ENCODE measurements at places on chromosomes 7 and 10.

DNA sequence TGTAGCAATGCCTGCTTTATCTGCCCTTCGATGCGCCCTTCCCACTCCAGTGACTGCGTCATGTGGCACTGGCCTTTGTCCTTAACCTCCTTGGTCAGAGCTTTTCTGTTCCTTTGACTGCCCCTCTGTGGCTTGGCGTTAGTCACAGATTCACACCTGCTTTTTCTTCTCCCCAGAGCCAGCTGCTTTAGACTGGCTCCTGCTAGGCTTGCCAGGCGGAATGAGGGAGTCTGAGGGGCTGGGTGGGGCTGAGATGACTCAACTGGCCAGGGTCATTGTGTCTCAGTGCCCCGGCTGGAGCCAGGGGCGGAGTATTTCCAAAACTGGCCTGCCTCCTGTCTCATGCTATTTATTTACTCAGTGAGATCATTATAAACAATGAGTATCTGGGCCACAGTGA, 194.1 kb downstream of the EMX2 start:
- DNase-seq: no peak

DNA sequence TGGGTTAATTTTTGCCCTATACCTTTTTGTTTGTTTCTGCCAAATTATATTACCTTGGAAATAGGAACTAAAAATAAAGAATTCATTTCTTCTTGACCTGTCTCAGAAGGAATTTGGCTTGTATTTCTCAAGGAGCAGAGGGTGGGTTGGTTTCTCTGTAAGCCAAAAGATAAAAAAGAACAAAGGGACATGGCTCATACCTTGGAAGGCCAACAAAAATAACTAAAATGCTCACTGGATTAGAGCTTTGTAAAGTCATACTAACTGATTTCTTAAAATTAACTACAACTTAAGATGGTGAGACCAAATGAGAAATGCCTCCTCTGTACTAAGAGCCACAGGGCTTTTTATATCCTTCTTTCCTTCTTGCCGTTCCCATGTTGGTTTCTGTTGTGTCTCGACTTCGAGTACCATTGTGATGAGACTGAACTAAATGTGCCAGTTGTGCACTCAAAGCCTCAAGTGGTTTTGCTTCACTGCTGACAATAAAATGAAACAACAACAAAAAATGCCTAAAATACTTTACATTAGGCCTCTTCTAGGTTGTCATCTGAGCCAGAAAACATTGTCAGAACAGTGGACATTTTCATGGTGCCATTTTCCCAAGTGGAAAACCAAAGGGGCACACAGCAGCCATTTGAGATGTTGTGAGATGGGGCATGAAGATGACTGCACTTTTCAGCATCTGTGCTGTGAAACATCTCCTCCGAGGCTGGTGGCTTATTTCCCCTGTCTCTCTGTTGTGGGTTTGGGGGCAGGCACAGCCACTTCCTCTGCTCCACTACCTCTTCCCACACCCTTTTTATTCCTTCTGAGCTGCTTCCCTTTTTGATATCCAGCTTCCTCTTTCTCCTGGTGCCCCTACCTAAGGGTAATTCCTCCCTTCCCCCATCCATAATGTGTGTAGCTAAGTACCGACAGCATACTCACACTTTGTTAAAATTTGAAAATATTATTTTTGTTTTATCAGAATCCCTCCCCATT, 51.8 kb upstream of the AGR3 start:
- DNase-seq: no peak

GRCh38 chr10:132909491-132910071, 32.8 kb downstream of the CFAP46 start:
- DNase-seq: no peak

DNA sequence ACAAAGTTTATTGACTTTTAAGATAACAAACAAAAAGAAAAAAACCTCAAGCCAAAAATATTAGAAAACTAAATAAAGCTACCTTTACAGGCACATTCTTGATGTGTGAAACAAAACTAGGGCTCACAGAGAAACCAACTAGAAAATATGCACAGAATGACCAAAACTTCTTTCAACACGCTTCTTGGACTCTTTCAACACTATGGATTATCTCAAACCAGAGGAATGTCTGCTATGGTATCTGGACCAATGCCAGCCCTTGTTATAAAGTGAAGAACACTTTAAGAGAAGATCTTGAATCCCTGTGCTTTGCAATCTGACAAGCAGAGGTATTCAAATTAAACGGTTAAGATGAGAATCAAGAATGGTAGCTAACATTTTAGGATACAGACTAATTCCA, 76.6 kb downstream of the DNAJC1 start:
- peak; percentile 84 for DNase-seq

- DNase-seq: no peak
Measured at GRCh38 chr7:157690833-157691585, 354.2 kb downstream of the DNAJB6 start.

GRCh38 chr7:50431722-50432305, 18.3 kb downstream of the FIGNL1 start:
- DNase-seq: no peak

GRCh38 chr10:103192089-103192450, 1.0 kb downstream of the NT5C2 start:
- DNase-seq: no peak

DNA sequence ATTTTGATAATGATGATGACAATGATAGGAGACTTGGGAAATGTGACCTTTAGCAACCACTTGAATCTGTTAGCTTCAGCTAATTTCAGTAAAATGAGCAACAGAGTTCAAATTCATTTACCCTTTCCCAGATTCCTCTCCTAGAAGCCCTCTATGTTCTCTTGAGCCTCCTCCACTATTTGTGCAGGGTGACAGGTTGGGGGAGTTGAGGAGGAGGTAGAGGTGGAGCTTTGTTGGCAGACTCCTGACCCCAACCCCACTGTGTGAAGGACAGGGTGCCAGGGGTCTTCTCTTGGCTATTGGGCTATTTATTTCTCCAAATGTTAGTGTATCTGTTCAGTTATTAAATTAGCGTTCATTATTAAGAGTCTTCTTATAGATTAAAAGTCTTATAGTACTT, 422.3 kb downstream of the GFRA1 start:
- DNase-seq: no peak
